ENCODE measurements at places on chromosomes 3 and 15.

GRCh38 chr15:75178171-75178937, 23.3 kb upstream of the C15orf39 start:
- DNase-seq: peak; percentile 42

- no peak for DNase-seq
Measured at GRCh38 chr3:95084738-95085137, 1021.9 kb downstream of the NSUN3 start.

DNA sequence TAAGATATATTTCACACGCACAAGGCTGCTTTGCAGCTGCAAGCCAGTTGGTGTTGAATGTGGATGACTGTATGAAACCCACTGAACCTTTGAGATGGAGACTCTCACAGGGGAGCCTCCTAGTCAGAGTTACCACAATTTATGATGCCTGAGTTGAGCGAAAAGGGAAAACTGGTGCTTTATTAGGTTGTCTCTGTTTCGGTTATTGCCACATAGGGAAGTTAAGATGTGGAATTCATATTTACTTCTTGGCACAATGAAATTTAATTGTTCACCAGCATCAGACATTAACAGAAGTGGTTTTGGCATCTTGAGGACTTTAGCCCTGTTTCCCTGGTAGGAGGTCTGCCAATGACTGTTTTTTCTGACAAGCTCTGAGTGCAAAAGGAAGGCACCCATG, 358.2 kb downstream of the SQOR start:
- no peak for DNase-seq

GRCh38 chr15:68175526-68175925, 29.6 kb downstream of the CALML4 start:
- DNase-seq: no peak

DNA sequence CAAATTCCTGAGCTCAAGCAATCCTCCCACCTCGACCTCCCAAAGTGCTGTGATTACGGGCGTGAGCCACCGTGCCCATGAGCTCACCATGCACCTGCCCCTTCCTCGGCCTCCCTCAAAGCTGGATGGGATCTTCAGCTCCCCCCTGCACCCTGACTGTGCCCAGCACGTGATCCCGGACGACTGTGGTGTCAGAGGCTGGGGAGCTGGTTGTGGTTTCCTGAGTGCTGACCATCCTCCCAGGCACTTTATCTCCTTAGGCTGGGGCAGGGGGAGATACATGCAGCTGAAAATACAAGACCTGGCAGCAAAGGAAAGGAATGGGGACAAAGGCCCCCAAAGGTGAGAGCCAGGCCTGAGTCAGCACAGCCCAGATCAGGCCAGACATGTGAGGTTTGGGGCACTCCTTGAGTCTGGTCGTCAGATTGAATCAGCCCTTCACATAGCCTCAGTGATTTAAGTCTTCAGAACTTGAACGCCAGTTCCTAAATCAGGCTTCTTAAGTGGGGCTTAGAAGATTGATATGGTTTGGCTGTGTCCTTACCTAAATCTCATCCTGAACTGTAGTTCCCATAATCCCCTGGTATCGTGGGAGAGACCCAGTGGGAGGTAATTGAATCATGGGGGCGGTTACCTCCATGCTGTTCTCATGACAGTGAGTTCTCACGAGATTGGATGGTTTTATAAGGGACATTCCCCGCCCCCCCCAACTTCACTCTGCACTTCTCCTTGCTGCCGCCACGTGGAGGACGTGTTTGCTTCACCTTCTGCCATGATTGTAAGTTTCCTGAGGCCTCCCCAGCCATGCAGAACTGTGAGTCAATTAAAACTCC, 35.8 kb downstream of the PRKCD start:
- no peak for DNase-seq

DNA sequence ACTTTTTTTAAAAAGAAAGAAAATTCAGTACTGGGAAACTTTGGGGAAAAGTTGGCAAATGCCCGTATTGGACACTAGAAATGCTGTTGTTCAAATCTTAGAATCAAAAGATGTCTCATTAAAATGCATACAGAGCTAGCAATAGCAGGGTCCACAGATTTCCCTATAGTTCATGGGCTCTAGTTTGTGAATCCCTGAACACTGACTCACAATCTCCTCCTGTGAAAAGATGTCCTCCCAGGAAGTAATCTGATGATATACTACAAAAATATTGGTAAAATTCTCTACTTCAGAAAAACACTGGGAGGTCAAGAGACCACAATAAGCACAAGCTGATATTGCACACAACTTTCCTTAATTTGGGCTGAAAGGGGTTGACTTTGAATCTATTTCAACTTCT, 568.4 kb upstream of the ZNF385D start:
- no peak for DNase-seq

DNA sequence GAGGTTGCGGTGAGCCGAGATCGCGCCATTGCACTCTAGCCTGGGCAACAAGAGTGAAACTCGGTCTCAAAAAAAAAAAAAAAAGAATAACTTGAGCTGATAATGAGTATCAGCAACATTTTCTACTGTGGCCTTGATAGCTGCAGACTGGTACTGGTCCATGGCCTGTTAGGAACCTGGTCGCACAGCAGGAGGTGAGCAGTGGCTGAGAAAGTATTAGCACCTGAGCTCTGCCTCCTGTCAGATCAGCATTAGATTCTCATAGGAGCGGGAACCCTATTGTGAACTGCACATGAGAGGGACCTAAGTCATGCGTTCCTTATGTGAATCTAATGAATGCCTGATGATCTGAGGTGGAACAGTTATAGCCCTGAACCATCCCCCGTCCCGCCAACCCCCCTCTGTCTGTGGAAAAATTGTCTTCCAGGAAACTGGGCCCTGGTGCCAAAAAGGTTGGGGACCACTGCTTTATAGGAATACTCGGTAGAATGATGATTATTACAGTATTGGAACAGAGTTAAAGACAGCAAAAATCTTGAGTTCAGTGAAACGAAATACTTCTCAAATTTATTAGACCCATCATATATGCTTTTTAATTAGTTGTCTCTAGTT, 126.0 kb downstream of the ZNF609 start:
- DNase-seq: no peak

DNA sequence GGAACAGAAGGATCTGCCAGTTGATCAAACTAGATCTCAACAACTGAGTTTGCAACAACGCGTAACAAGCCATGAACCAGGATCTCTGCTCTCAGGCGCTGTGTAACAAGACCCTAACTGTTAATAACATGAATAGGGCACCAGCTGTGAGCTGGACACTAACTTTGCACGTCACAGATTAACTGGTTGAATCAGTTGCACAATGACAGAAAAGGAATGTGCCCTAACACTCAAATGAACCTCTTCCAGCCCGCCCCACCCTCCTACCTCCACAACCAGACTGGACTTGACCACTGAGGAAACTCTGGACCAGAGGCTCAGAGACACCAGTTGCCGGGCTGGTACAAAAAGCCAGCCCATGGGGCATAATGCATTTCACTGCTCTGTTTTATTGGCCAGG, 34.3 kb downstream of the MCF2L2 start:
- DNase-seq: peak; percentile 58

DNA sequence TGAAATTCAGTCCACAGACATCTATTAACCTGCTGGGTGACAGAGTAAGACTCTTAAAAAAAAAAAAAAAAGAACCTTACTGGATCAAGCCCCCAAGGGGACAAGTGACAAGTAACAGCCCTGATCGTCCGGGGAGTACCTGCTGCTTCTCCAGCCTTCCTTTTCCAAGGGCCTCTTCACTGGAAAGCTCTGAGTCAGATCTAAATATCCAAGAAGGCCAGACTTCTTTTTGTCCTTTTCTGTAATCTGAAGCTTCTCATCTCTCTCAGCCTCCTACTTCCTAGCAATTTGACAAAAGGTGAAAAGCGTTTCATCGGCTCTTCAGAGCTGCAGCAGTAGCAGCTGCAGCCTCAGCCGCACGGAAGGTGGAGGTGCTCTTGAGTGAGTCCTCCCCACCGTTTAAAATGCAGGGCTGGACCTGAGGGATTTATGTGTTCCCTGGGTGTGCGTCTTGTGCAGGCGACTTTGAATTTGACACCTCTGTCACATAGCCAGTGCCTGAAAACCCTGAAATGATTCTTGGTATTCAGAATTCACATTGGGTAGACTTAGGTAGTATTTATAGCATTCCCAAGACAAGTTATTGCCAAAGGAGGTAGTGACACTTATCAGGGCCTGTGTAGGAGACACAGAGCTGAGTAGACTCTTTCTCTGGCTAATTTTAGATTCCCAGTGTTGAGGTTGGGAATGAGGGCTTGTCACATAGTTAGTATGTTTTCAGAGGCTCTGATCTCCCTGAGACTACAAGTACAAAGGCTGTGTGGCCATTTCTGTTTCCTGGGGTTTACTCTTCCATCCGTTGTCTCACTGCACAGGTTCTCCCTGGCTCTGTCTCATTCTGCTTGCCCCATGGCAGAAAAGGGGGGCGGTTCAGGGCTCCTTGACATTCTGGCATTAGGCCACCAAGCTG, 291.2 kb upstream of the C2CD4B start:
- no peak for DNase-seq

GRCh38 chr15:101679806-101680205, 27.6 kb upstream of the TM2D3 start:
- no peak for DNase-seq

Measured in kidney (tissue), 22 donors.